Ureter (tissue), 1 donor: ENCODE measurements at places on chromosomes 7 and 10. TPM values are rescaled to one million over a fixed set of nuclear protein-coding genes. Genes with fewer than 3 reads are reported as not detected.

Gene FAM13C
- 26.6 TPM for total RNA-seq

Gene TCAF2
- 14.3 TPM for total RNA-seq

Gene SPAG6
- total RNA-seq = 2.6 TPM

Gene SFMBT2
- total RNA-seq = 20.3 TPM

Gene CPED1
- 61.4 TPM for total RNA-seq

Gene COL13A1
- total RNA-seq = 4.9 TPM

Gene CCDC146
- total RNA-seq = 11.7 TPM

Gene GALNT17
- total RNA-seq = 6.0 TPM

Gene GNGT1
- 0.70 TPM for total RNA-seq

Gene AMZ1
- total RNA-seq = 0.23 TPM

Gene KCNH2
- 17.7 TPM for total RNA-seq

Gene TMEM213
- not detected for total RNA-seq

Gene NODAL
- not detected for total RNA-seq

Gene HYAL4
- total RNA-seq = 0.23 TPM

Gene CH25H
- total RNA-seq = 3.6 TPM

Gene ALOX5
- 237 TPM for total RNA-seq

Gene BHLHA15
- total RNA-seq = 0.73 TPM

Gene LRRC4
- total RNA-seq = 1.3 TPM

Gene STEAP4
- 105 TPM for total RNA-seq

Gene TAC1
- 3.0 TPM for total RNA-seq

Gene PLEKHS1
- total RNA-seq = 25.7 TPM

Gene TEX36
- not detected for total RNA-seq

Gene LIPM
- not detected for total RNA-seq

Gene PNLIPRP3
- total RNA-seq = not detected

Gene GJD4
- not detected for total RNA-seq

Gene CYP2E1
- 2.9 TPM for total RNA-seq

Gene ACSM6
- total RNA-seq = 1.8 TPM

Gene TLL2
- 0.96 TPM for total RNA-seq

Gene CHAT
- not detected for total RNA-seq

Gene VPS50
- total RNA-seq = 42.7 TPM

Gene PRKAG2
- total RNA-seq = 55.4 TPM
